ENCODE measurements at places on chromosomes 11 and 22.
A peak's percentile ranks its signal among the peaks of the same experiment; 100 is the strongest.

DNA sequence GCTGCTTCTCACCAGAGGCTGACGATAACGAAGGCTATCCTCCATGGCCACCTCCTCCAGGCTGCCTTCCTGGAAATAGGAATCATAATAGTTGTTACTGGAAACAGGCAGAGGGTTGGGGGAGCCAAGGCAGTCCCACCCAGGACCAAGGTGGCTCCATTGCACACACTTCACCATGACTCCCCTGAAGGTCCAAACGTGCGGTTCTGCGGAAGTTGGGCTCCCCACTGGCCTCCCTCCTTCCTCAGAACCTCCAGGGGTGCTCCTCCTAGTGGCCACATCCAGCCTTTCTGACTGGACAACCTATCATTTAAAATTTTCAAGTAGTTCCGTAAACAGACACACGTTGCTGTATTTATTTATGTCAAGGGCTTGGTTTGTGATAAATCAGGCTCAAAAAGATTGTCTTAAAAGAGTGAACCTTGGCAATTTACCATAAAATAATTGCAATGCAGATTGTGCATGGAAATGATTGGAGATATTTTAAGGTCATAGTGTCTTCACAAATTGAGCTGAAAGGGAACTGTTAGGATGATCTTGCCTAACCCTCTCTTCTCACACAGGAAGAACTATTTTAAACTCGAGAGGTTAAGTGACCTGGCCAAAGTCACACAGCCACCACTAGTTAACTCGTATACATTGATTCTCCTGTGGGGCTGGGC, 1.4 kb upstream of the TCN2 start:
- DNase-seq: no peak

GRCh38 chr11:128345316-128345715, 242.0 kb downstream of the ETS1 start:
- DNase-seq: no peak

GRCh38 chr11:45106440-45106839, 40.0 kb upstream of the PRDM11 start:
- no peak for DNase-seq

GRCh38 chr11:124093330-124093729, 21.9 kb upstream of the VWA5A start:
- DNase-seq: no peak

DNA sequence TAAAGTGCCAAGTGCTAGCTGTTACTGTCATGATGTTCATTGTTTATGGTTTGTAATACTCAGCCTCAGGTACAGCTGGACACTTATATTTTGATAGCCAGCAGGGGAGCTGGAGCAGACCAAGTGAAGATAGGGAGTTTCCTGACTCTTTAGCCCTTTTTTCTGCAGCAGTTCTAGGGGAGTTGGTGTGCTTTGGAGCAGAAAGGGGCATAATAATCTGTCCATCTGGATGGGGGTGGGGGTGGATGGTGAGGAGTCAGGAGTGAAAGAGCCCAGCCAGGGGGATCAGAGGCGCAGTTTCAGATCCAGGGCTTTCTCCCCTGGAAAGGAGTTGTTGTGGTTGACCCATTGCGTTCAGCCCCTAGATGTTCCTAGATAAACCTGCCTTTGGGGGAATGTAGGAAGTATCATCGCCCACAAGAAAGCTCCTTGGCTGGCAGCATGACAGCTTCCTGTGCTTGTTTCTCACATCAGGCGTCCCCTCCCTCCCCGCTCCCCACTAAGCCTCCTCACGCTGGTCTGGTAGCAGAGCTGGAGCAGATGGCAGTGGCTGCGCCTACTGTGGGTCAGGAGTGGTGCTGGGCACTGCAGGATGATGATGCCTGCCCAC, 41.9 kb downstream of the MED15 start:
- DNase-seq: no peak

GRCh38 chr11:8917157-8917825, 6.3 kb downstream of the AKIP1 start:
- DNase-seq: no peak

- DNase-seq: no peak
These were observed 13.2 kb upstream of the PARVG start for GRCh38 chr22:44167501-44167900.

DNA sequence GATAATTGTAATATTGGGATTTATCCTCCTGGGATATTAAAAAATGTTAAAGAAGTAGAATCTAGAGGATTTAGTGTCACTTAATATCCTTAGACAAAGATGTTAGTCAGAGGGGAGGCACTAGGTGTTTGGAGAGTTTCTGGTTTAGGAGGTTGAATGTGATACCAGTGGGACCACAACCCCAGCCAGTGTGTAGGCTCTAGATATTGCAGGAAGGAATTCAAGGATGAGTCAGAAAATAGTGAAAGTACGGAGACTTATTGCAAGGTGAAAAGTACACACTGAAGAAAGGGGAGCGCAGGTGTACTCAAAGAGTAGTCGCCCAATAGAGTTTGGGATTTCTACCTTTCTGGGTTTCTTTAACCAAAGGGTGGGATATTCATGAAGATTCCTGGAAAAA, 5.7 kb upstream of the TMEM41B start:
- no peak for DNase-seq

- no peak for DNase-seq
These were observed 33.2 kb downstream of the IRAG1 start for GRCh38 chr11:10660323-10660722.

- DNase-seq: peak; percentile 41
These were observed 2.0 kb upstream of the AP5B1 start for GRCh38 chr11:65782816-65783228.

- DNase-seq: no peak
These were observed 55.0 kb upstream of the DEPDC7 start for GRCh38 chr11:32960553-32961164.

DNA sequence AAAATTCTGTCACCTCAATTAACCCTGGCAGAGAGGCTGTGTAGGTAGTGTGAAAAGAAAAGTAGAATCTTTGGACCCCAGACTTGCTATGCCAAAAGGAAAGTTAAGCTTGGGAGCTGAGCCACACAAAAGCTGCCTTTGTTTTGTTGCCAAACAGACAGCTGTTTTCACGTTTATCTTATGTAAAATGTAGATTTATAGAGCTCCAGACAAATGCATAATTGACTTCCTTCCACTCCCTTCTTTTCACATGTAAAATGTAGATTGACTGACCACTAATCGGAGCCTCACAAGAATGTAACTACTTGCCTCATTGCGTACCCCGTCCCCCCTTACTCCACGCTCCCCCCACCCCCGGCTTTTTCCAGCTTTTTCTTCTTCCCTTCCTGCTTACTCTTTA, 2302.2 kb upstream of the RAG2 start:
- DNase-seq: no peak

- DNase-seq: no peak
These were observed 130.1 kb downstream of the MN1 start for GRCh38 chr22:27671413-27671935.
